Vagina (tissue), 2 donors: ENCODE measurements at places on chromosomes 2 and 18. TPM values are rescaled to one million over a fixed set of nuclear protein-coding genes. Genes with fewer than 3 reads are reported as not detected.

DNA sequence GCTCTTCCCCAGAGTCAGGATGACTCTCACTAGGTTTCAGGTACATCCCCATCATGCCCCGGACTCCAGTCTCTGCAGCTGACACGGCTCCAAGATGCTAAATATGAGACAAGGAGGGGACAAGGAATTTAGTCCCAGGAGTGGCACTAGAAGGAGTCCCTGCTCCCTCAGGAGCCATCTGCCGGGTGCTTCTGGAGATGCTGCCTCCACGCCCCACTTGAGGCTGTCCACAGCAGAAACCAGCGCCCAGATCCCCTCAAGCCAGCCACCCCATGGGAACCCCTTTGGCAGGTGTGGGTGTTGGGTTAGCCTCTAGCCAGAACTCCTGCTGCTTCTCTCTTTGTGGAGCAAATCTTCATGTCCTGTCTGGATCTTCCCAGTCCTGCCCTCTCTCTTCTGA is 40.3 kb downstream of the BCL11A start:
- peak; percentile 49 for DNase-seq

The NYAP2 gene
- 0.25 TPM for total RNA-seq

GRCh38 chr2:42856891-42857632 is 64.7 kb upstream of the HAAO start:
- no peak for DNase-seq

The NOSTRIN gene
- 30.0 TPM for total RNA-seq

The EVA1A gene
- not detected for total RNA-seq

- DNase-seq: no peak
These were observed 214.2 kb downstream of the MTX2 start for GRCh38 chr2:176483476-176483875.

The ZSWIM2 gene
- not detected for total RNA-seq

- no peak for DNase-seq
These were observed 187.2 kb downstream of the INO80D start for GRCh38 chr2:205898744-205899143.
